ENCODE measurements at places on chromosomes 3 and 15. TPM values are rescaled to one million over a fixed set of nuclear protein-coding genes. Genes with fewer than 3 reads are reported as not detected.
A peak's percentile ranks its signal among the peaks of the same experiment; 100 is the strongest.

DNA sequence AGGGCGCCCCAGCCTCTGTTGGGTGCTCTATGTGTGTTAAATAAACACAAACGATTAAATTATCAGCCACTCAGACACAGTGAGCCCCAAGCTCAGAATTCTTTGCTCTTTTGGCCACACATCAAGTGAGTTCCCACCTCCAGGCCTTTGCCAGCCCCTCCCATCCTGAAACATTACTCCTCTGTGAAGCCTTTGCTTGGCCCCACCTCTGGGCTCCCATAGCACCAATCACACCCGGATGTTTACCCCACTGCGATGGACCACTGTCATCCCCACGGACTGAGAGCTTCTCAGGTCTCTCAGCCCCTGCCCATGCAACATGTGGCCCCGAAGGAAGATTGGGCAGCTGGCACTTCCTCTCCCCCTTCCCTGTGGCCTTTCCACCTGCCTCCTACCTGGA is 85.1 kb downstream of the NUP210 start:
- DNase-seq: no peak

KBTBD13 gene
- total RNA-seq: 0.13 TPM

- no peak for DNase-seq
Measured at GRCh38 chr3:185629554-185630181, 43.6 kb downstream of the SENP2 start.

BCL2A1 gene
- total RNA-seq: not detected

DNA sequence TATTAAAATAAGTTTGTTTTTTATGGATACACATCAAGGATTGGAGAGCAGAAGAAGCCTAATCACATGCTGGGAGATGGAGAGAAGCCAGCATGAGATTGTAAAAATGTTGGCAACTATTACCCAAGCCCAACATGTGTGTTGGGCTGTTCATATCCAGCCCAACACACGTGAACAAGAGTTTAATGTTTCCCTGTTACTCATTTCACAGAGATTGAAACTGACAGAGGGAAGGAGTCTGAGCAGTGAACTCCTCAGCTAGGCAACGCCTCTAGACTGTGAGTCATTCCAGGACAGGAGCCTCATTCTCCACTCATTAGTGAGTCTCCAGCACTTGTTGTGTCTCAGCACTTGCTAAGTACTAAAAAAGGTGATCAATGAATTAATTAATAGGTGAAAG is 43.2 kb upstream of the CMSS1 start:
- DNase-seq: peak; percentile 44

BNC1 gene
- 5.1 TPM for total RNA-seq

DNA sequence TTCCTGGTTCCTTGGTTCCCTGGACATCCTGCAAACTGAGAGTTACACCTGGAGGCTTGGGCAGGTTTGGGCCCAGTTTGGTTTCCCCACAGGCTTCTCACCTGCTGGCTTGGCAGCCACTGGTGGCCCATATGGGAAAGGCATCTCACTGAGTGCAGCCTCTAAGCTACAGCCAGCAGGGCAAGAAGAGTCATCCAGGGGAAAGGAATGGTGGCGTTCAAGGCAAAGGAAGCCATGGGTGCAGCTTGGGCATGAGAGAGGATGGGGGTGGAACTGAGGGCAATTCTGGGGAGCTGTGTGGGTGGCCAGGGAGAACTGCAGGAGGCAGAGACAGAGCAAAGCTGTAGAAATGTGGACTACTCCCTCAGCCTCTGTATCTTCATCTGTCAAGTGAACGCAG is 106.4 kb downstream of the EPHB1 start:
- DNase-seq: no peak

GRCh38 chr3:195257454-195258448 is 13.2 kb downstream of the XXYLT1 start:
- DNase-seq: no peak

DNA sequence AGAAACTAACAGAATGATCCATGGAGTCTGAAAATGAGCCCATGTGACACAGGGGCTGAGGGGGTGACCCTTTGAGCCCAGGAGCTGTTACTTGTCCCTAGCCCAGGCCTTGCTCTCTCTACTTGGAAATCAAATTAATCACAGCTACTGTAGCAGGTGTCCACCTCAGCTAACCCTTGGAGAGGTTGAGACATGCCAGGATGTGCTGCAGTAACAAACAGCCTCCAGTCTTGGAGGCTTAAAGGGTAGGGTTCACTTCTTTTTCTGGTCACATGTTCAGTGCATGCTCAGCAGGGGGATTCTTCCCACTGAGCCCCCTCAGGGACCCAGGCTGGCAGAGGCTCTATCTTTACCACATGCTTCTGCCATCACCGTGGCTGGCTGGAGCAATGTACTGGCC is 21.4 kb downstream of the TPRA1 start:
- DNase-seq: no peak

DNA sequence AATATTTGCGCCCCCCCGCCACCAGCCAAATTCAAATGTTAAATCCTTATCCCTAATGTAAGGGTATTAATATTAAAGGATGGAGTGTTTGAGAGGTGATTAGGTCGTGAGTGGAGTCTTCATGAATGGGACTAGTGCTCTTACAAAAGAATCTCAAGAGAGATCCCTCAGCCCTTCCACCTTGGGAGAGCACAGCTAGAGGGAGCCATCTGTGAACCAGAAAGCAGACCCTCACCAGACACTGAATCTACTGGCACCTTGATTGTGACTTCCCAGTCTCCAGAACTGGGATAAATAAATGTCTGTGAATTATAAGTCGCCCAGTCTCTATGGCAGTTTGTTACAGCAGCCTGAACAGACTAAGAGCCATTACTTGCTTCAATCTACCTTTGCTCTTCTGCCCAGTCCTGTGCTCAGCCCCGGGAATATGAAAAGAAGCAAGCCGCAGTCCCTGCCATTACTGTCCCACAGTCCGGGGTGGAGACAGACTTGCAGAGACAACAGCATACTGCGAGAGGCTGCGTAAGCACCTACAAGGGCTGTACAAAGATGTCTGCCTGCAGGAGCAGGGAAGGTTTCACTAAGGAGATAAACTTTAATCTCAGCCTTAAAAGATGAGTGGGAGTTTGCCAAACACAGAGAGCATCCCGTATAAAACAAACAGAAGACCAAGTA is 110.7 kb upstream of the TMCO5A start:
- DNase-seq: no peak

GRCh38 chr3:13621381-13622221 is 72.7 kb downstream of the FBLN2 start:
- DNase-seq: no peak

DNA sequence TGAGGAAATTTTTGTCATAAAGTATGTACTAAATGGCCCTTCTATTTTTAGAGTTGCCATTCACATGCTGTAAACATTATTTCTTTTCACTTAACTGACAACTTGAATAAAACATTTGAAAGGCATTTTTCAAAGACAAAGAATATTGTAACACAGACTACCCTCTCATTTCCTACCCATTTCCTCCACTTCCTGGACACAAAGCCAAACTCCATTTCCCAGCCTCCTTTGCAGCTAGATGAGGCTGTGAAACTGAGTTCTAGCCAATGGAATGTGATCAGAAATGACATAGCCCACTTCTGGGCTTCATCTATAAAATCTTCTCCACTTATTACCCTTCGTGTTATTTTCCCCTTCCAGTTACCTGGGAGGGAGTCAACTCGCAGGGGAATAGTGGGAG is 288.9 kb upstream of the DPH6 start:
- DNase-seq: no peak

IMPDH2 gene
- total RNA-seq: 275 TPM

- peak; percentile 74 for DNase-seq
Measured at GRCh38 chr3:9809615-9810432, at the start of gene TTLL3. TTLL3 (plus strand) TSS chr3:9810262; CDS start chr3:9810662, 400 bp downstream.

- DNase-seq: no peak
Measured at GRCh38 chr3:192867645-192868044, 50.0 kb downstream of the MB21D2 start.

GRCh38 chr3:4895838-4896237 is 83.4 kb upstream of the BHLHE40 start:
- no peak for DNase-seq

- no peak for DNase-seq
Measured at GRCh38 chr3:142973217-142974009, 9.9 kb upstream of the PAQR9 start.

GRCh38 chr15:31973197-31973596 is 57.1 kb upstream of the CHRNA7 start:
- no peak for DNase-seq

DNA sequence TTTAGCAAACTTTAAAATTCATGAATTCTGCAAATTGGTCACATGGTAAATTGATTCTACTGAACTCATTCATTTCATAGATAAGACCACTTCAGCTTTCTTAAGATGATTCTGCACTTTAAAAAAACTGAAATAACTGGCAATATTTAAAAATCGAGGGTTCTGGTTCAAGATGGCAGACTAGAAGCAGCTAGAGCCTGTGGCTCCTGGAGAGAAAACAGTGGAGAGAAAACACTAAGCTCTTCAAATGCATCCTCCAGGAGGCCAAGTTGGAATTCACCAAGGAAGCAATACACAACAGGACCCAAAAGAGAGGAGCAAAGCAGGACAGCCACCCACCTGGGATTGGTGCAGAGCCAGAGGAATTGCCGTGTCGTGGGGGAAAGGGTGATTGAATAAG is 132.1 kb downstream of the SPATA16 start:
- DNase-seq: no peak

SLCO2A1 gene
- not detected for total RNA-seq

DNA sequence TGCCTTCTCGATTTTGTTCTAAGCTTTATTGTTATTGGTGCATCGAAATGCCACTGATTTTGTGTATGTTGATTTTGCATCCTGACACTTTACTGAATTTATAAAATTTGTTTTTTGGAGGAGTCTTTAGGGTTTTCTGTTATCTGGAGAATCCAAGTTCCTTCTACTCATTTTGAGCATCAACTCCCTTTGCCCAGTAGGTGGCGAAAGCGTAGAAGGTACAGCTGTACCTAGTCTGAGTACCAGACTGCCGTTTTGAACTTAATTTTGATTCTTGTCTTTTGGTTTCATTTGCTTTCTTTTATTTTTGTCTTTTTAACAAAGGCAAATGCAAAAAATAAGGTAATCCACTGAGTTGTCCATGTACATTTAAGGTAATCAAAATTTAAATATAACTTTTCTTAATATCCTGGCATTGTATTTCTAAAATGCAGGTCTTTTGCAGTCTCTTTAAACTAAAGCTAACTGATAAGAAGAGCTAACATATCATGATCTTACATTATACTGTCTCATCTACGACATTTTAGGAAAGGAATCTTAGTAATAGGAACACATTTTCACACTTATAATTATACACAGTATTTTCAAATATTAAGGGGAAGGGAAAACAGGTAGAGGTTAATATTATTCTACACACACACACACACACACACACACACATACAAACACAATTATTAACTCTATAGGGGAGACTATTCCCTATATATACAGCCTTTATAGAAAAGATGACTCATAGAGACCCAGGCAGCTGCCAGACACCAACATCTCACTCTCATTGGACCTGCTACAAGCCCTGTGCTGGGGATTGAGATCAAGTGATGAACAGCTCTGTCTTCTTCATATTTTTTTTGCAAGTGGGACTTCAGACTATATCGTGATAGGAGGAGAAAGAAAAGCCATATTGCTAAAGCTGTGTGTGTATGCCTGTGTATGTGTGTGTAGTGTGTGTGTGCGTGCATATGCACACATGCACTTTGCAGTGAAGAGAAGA is 71.8 kb downstream of the SYNPR start:
- peak; percentile 68 for DNase-seq

GRCh38 chr3:64444490-64445108 is 219.3 kb upstream of the PRICKLE2 start:
- no peak for DNase-seq

CFAP20DC gene
- 1.8 TPM for total RNA-seq
